Spinal cord (tissue), 10 donors: ENCODE measurements at places on chromosomes 5 and 9. TPM values are rescaled to one million over a fixed set of nuclear protein-coding genes. Genes with fewer than 3 reads are reported as not detected.

The MEGF9 gene
- polyA plus RNA-seq, result 45.6 TPM

The ROR2 gene
- polyA plus RNA-seq, result 4.8 TPM

The CTSV gene
- polyA plus RNA-seq, result 3.2 TPM

The CD74 gene
- 109 TPM for polyA plus RNA-seq

The PCDHA11 gene
- 10.6 TPM for polyA plus RNA-seq

The TIMD4 gene
- polyA plus RNA-seq, result 0.82 TPM

GRCh38 chr5:40397091-40397490, 282.6 kb upstream of the PTGER4 start:
- H3K27ac ChIP-seq, result no peak overlapping the region
- H3K4me1 ChIP-seq, result no peaks in the 10 kb centered on the region
- DNase-seq, result no peak
- H3K4me3 ChIP-seq, result no peak overlapping the region

- H3K36me3 ChIP-seq, result peaks cover 59% of the 10 kb centered on the region
- H3K27ac ChIP-seq, result no peak overlapping the region
- no peak overlapping the region for H3K4me3 ChIP-seq
- H3K4me1 ChIP-seq, result peaks cover 26% of the 10 kb centered on the region
Observed at GRCh38 chr9:128163027-128163515, 3.0 kb downstream of the BBLN start.

DNA sequence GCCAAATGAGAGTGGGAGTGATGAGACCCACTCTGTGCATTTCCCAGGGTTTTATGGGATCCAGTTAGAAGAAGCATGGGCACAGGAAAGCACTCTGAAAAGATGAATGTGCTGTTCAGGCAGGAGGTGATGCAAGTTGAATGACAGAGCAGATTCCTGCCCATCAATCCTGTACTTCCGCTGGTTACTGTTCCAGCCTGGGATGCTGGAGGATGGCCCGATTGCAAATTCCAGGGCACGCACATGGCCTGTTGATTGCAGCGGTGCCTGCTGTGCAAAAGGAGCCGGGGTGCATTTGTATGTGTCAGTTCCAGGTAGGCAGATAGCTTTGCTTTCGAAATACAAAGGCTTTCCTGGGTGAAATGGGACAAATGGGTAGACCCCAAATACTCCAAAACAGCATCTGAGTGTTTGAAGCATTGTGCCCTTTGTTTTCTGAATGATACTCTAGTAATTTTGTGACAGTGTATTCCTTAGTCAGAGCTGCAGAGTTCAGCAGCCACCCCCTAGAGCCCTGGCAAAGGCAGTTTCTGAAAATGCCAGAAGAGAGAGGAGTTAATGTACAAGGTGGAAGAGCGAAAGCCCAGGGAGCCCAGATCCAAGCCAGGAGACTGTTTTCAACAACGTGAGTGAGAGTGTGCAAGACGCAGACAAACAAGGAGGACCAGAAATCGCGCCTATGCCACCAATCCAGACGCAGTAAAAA, 454.2 kb upstream of the CLINT1 start:
- no peaks in the 10 kb centered on the region for H3K27me3 ChIP-seq
- H3K27ac ChIP-seq, result no peak overlapping the region
- no peaks in the 10 kb centered on the region for H3K36me3 ChIP-seq
- peaks cover 3% of the 10 kb centered on the region for H3K4me1 ChIP-seq

DNA sequence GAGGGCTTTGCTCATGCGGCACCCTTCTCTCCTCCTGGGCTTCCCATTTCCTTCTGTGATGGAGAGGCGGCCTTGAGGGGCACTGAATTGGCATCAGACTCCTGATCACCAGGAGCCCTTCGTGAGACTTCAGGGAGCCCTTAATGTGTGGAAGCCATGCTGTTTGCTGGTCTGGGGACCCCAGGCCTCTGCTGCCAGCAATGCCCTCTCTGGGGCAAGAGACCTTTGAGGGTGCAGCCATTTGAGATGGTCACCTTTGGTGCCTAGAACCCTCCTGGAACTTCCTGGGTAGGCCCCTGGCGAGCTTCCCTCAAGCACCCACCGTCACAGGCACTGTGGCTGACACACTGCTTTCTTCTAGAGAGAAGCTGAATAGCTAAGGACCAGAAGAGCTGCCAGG, 338.7 kb upstream of the IRX4 start:
- peaks cover 14% of the 10 kb centered on the region for H3K27me3 ChIP-seq
- DNase-seq, result no peak
- H3K27ac ChIP-seq, result no peak overlapping the region
- peaks cover 8% of the 10 kb centered on the region for H3K4me1 ChIP-seq
- no peaks in the 10 kb centered on the region for H3K36me3 ChIP-seq
- no peak overlapping the region for H3K4me3 ChIP-seq

GRCh38 chr9:108691614-108692013, 164.2 kb downstream of the ACTL7B start:
- DNase-seq, result no peak
- no peaks in the 10 kb centered on the region for H3K36me3 ChIP-seq
- H3K27me3 ChIP-seq, result no peaks in the 10 kb centered on the region
- H3K27ac ChIP-seq, result no peak overlapping the region

DNA sequence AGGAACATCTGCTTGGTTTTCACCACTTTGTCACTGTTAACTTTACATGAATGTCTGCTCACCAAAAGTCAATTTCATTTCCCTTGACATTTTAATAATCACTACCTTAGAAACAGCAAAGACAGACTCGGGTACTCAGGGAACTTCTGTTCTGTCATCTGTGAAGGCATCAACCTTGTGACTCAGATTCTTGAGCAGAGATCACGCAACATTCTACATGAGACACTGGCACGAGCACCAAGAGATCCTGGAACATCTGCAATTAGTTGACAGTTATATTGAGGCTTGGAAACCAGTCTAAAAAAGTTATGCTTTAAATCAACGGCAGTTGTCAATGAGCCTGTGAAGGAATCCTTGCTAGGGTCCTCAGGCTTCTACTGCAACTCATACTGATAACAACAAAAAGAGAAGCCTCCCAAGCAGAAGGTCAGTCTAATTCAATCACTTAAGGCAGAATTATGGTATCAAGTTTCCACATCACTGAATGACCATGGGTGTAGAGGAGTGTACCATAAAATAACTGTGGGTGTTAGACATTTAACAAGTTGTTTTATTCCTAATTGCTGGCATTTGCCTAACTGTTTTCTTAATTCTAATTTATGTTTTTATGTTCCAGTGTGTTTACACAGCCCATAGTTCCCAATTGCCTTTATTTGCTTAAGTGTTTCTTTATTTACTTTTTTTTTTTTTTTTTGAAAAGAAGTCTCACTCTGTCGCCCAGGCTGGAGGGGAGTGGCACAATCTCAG, 3.3 kb upstream of the PBX3 start:
- H3K27ac ChIP-seq, result no peak overlapping the region
- H3K36me3 ChIP-seq, result no peaks in the 10 kb centered on the region
- no peak overlapping the region for H3K4me3 ChIP-seq
- peaks cover 7% of the 10 kb centered on the region for H3K4me1 ChIP-seq

GRCh38 chr5:172733974-172734346, 37.0 kb downstream of the DUSP1 start:
- H3K36me3 ChIP-seq, result no peaks in the 10 kb centered on the region
- peaks cover 8% of the 10 kb centered on the region for H3K4me1 ChIP-seq
- no peak for DNase-seq
- H3K27ac ChIP-seq, result peak overlapping the region; percentile 87

DNA sequence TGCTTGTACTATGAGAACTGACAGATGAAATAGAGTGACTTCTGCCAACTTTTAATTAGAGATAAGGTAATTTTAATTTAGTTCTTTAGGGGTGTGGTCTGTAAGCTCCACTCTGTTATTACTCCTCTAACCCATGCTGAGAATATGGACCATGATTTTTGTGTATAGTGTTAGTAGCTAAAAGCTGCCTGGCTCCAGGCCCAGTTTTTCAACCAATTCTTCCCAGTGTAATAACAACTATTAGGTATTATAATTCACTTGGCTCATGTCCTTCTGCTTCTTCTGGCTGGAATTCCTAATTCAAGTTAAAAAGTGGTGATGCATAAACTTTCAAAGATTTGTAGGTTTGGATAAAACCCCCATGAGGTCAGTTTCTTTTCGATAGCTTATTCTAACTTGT, 216.3 kb downstream of the ISL1 start:
- DNase-seq, result no peak
- H3K4me3 ChIP-seq, result no peak overlapping the region
- H3K27me3 ChIP-seq, result no peaks in the 10 kb centered on the region
- no peak overlapping the region for H3K27ac ChIP-seq

DNA sequence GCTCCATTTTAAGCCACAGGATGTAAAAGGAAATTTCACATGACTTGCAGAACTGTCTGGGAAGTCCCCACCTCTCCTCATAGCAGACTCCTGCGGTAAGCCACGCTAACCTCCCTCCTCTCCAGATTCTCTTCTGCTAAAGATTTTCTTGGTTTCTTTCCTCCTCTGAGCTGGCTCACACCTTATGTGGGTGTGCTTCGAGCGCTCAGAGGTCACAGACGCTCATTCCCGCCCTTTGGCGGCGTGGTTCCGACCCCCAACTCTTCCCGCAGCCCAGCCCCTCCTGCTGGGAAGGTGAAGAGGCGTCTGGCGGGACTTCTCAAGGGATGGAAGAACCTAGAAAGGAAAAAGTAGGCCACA, 32.9 kb upstream of the CDK20 start:
- DNase-seq, result no peak
- peak overlapping the region; percentile 33 for H3K27ac ChIP-seq
- H3K4me1 ChIP-seq, result no peaks in the 10 kb centered on the region
- no peaks in the 10 kb centered on the region for H3K36me3 ChIP-seq
- H3K4me3 ChIP-seq, result no peak overlapping the region
- no peaks in the 10 kb centered on the region for H3K27me3 ChIP-seq

- peak; percentile 28 for DNase-seq
- no peaks in the 10 kb centered on the region for H3K27me3 ChIP-seq
- no peaks in the 10 kb centered on the region for H3K4me1 ChIP-seq
- no peak overlapping the region for H3K4me3 ChIP-seq
- H3K27ac ChIP-seq, result no peak overlapping the region
Observed at GRCh38 chr5:122156724-122157325, 27.5 kb downstream of the ZNF474 start.

DNA sequence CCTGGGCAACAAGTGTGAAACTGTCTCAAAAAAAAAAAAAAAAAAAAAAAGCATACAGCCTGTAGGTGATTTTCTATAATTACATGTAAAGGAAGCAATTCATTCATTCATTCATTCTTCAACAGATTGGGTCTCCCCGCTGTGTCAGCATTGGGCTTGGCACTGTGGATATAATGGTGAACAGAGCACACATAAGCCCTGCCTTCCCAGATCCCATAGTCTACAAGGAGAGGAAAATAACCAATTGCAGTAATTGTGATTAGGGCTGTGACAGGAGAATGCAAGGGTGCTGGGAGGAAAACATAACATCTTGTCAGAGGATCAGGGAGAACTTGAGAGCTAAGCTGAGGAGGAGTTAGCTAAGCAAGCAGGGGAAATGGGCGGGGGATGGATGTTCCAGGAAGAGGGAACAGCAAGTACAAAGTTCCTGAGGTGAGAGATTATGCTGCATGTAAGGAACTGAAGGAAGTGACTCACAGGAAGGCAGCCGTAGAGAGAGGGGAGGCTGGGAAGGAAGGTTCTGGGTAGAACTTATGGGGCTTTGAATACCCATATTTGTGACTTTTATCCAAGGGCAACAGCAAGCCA, 24.0 kb upstream of the KLF9 start:
- DNase-seq, result no peak
- no peak overlapping the region for H3K27ac ChIP-seq

DNA sequence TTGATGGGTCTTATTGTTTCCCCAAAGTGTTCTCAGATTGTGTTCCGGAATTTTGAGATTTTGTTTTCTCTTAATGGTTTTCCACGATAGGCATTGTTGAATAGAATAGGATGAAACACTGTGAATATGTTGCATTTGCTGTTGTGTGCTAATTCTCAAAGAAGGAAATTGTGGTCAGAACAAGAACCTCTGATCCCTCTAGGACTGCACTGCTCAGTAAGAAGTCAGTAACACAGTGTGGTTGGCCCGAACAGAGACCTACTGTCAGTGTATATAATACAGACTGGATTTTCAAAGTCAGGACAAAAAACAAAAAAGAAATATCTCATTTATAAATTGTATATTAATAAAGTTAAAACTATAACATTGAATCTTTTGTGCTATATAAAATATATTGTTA, 494.8 kb downstream of the MAT2B start:
- H3K27me3 ChIP-seq, result no peaks in the 10 kb centered on the region
- H3K27ac ChIP-seq, result no peak overlapping the region
- no peaks in the 10 kb centered on the region for H3K36me3 ChIP-seq
- H3K4me3 ChIP-seq, result no peak overlapping the region
- H3K4me1 ChIP-seq, result no peaks in the 10 kb centered on the region
